Hematopoietic multipotent progenitor cell (in vitro differentiated cells): ENCODE measurements at places on chromosomes 6 and 20.
A peak's percentile ranks its signal among the peaks of the same experiment; 100 is the strongest.

DNA sequence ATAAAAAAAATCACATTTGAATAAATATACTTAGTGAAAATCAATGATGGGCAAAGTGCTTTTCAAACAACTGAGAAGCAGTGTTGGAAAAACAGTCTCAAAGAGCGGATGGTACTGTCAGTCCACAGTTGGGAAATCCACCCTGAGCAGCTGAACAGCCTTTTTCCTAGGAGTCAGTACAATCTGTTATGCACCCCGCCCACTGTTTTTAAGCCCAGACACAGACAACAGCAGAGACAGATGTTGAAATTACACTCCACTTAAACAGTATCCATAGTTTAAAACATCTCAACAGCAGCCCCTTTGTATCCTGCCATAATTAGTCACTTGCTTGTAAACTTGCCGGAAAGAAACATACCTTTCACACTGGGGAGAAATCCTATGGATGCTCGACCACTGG lies 372 bp downstream of the KIAA0408 start:
- DNase-seq = no peak

DNA sequence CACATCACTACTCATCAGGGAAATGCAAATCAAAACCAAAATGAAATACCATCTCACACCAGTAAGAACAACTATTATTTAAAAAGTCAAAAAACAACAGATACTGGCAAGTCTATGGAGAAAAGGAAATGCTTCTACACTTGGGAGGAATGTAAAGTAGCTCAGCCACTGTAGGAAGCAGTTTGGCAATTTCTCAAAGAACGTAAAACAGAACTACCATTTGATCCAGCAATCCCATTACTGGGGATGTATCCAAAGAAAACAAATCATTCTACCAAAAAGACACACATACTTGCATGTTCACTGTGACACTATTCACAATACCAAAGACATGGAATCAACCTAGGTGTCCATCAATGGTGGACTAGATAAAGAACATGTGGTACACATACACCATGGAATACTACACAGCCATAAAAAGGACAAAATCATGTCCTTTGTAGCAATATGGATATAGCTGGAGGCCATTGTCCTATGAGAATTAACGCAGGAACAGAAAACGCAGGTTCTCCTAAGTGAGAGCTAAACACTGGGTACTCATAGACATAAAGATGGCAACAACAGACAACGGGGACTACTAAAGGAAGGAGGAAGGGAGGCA lies 260.4 kb downstream of the RNGTT start:
- DNase-seq = no peak

GRCh38 chr6:150902142-150902776 lies 36.8 kb downstream of the MTHFD1L start:
- DNase-seq = no peak

GRCh38 chr20:62955519-62956386 lies 3.2 kb downstream of the SLC17A9 start:
- no peak for DNase-seq

GRCh38 chr20:20593447-20594170 lies 118.8 kb downstream of the RALGAPA2 start:
- DNase-seq = peak; percentile 38

GRCh38 chr6:170083236-170084051 lies 207.4 kb downstream of the DLL1 start:
- DNase-seq = no peak

- peak; percentile 54 for DNase-seq
Observed at GRCh38 chr6:4693173-4693970, 82.8 kb upstream of the CDYL start.

GRCh38 chr6:139801571-139802321 lies 427.3 kb upstream of the CITED2 start:
- DNase-seq = no peak

DNA sequence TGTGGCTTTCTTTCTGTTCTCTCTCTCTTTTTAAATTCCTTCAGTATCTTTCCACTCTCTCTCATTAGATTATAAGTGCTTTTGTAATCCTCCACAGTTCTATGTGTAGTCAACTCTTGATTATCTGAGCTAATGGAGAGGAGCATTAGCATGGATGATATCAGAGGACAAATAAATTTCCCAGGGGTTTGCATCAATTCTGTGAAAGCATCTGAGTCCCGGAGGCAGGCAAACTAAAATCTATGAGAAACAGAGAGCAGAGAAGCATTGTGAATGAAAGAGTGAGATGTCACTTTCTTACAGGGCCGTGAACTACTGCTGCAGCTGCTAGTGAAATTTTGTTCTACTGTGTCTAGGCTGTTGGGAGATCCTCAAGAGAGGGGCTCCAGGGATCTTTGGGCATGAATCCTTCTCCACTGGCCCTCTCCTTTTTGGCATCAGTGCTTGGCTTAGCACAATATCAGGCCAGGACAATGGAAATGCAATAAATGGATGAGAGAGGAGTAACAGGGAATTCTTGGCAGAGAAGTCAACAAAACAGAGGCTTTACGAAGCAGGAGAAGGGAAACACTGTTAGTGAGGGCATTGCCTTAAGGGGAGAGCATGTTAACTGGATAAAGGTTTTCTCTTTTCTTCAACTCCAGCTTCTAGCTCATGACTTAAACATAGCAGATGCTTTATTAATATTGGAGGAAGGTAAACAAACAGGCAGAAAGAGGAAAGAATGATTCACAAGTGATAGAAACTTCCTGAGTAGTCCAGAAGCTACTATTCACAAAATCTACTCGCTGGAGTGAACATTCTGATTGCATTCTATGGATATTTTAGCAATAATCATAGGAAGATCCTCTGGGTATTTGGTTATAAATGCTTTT lies 847.0 kb upstream of the MAP3K7 start:
- DNase-seq = no peak

DNA sequence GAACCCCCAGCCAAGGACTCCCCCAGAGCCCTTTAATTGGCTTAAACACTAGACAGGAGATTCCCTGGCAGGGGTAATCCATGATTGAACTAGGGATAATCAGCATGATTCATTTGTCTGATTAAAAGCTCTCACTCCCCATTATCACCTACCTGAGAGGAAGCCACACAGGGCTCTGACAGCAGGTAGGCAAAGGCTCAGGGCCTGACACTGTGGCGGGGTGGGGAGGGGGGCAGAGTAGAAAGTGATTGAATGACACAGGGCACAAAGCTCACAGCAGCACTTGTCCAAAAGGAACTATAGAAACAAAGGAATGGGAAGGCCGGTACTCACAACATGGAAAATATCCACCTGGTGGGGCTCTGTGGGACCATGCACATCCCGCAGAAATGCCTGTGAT lies 231.6 kb downstream of the MAFB start:
- DNase-seq = no peak

- DNase-seq = no peak
Observed at GRCh38 chr6:155219858-155220301, 43.9 kb upstream of the CLDN20 start.

DNA sequence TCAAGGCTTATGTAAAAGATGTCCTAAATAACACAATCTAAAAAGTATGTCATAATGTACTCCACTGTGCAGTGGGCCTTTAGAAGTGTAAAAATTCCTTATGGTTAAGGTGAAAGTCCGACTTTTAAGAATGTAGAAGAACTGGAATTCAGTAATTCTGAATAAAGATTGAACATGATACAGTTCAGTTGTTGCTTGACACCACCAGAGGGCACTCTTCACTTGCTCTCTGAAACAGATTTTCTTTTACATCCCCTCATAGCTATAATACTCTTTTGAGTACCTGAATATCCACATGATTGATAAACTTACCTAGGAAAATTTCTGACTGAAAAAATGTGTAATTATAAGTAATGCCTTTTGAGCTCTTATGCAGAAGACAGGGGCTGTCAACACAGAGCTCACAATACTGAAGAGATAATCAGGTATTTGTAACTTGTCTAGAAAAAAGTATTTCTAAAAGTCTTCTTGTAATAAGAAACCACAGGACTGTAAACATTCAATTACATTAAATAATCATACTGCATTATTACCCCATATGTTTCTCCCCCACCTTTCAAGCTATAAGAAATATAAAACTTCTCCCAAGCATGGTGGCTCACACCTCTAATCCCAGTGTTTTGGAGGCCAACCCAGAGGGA lies 92.1 kb downstream of the POPDC3 start:
- peak; percentile 67 for DNase-seq

GRCh38 chr20:49445176-49445575 lies 37.3 kb downstream of the KCNB1 start:
- no peak for DNase-seq

DNA sequence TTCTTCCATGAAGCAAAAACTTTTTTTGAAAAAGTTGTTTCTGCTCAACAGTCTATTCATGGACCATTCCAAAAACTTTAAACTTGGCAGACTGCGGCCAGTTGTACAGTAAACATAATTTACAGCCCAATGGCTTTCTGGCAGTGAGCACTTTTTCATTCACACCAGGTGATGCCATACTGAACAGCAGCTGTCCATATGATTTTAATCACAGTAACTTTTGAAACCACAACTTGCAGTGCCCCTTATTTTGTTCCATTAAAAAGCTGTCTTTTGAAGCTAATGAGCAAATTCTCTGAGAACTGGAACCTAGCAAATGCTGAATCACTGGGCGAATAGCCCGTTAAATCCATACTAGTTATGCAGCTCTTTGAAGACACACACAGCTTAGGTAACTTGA lies 576.6 kb downstream of the PTPRT start:
- no peak for DNase-seq

DNA sequence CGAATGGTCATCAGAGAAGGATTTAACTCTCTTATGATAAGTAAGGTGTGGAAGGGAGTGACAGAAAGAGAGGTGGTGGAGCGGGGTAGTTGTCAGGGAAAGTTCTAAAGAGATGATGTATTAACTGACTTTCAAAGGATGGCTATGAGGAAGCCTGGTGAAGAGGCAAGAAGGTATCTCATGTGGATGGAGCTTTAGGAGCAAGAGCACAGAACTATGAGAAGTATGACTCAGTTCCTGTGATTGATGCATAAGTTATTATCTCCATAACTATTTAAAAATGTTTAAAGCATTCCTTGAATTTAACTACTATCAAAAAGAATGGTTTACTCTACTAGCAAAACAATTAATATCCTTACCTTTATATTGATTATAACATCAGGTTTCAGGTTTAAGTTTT lies 28.8 kb downstream of the AK9 start:
- DNase-seq = no peak

DNA sequence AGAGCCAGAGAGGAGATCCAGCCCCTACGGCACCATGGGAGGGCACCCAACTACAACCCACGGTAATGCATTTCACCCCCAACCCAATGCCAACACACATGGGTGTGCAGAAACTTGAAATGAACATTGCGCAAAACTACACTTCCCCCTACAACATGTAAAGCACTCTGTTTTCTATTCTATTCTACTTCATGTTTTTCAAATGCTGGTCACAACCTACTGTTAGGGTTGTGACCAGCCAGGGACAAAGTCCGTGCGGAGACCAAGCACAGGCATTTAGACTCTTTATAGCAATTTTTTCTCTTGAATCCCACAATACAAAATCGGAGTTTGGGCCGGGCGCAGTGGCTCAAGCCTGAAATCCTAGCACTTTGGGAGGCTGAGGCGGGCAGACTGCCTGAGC lies 90.6 kb downstream of the MRPL14 start:
- DNase-seq = no peak

DNA sequence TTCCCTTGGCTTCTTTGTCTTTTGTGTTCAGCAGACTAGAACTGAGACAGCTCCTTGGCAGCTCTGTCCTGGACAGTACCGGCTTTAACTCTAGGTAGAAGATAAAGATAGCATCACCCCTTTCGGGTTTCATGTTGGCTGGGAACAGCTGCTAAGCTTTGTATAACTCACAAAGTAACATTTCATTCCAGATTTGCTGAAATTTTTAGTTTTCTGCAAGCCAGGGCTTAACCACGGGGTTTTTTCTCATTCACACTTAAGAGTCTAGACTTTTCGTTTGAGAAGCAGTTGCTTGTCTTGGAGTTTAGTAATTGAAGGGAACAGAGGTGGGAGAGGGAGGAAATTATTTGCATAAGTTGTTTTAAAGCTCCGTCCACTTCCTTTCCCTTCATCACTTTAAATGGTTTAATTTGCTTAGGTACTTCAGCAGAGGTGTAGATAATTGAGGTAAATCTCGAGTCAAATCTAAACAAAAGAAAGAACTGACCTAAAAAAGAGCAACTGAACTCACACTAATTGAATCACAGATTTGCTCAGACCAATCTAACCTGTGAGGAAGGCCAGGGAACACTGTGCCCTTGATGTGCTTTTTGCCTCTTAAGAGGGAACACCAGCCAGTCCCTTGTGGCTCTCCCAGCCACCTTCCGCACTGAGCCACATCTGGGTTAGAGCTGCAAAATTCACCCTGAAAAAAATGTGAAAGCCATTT lies 48.3 kb downstream of the RREB1 start:
- no peak for DNase-seq

- no peak for DNase-seq
Observed at GRCh38 chr20:59512651-59513050, 91.7 kb upstream of the PHACTR3 start.

- no peak for DNase-seq
Observed at GRCh38 chr6:143961066-143961465, 47.0 kb downstream of the PLAGL1 start.

GRCh38 chr6:39929733-39930461 lies 4.4 kb downstream of the MOCS1 start:
- no peak for DNase-seq

DNA sequence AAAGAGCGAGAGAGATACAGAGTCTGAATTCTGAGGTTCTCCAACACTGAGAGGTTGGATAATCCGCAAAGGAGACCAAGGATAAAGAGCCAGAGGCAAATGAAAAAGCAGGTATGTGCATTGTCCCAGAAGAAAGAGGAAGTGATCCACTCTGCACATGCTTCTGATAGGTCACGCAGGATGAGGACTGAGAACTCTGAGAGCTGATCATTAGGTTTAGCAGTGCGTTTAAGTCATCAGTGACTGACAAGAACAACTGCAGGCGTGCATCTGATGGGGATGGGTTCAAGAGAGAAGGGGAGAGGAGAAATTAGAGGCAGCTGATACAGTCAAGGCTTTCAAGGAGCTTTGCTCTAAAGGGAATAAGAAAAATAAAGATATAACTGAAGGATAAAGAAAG lies 301.2 kb upstream of the SGK1 start:
- DNase-seq = no peak

DNA sequence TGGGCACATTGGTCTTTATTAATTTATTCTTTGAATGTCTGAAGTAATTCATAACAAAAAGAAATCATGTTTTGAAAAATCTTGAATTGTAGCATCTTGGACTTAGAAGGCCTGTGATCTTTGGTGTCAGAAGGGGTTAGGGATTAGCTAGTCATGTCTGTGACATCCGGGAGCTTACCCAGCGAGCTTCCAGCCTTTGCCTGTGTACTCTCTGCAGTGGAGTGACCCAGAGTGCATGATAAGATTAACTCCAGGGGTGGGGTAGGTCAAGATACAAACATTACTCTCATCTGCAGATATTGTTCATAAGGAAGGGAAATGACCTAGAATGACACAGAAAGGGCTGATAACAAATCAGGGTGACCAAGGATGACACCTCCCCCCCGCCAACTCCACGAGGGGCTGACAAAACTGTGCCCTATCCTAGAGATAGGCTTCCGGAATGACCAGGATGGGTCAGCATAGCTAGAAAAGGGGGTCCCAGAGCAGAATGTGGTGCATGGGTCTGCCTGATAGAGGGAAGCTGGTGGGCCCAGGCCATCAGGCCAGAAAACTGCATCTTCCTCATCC lies 56.6 kb upstream of the BLCAP start:
- DNase-seq = no peak

- peak; percentile 43 for DNase-seq
Observed at GRCh38 chr6:53492860-53493634, 51.9 kb downstream of the GCLC start.

GRCh38 chr6:135419162-135419561 lies 78.4 kb downstream of the AHI1 start:
- no peak for DNase-seq
